Activated gamma-delta T cell (primary cell): ENCODE measurements at places on chromosomes 5 and 9.

DNA sequence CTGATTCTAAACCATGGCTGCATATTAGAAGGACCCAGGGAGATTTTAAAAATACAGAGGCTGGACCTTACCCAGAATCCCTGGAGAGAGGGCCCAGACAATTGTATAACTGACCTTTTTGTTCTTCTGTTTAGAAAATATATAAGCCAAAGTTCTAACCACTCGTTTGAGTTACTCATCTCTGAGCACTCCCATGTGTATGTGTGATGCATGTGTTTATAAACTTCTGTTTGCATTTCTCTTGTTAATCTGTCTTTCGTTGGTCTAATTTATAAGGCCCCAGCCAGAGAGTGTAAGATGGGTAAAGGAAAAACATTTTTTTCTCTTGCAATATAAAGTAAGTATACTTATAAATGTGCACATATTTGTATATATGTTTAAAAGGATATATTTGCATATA lies 443.9 kb downstream of the ZNF608 start:
- no peak for DNase-seq

- no peak for DNase-seq
Measured at GRCh38 chr9:83511051-83511450, 27.1 kb downstream of the FRMD3 start.

DNA sequence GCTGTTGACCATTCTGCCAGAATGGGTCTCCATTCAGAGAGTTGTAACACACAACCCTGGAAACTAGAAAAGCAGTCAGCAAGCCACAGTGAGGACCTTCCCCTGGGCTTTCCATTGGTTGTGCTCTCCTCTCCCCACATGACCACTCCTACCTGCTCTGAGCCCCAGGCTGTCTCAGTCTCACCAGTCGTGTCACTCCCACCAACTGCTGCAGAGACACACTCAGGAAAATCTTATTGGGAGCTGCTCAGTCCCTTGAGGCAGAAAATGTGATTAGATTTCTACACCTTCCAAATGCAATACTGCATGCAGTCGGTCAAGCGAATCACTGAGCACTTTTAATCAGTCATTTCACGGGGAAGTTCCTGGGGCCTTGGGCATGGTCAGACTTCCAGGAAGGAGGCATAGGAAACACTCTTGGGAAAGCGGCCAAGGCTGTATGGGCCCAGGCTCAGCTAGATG lies 284.2 kb upstream of the NMUR2 start:
- no peak for DNase-seq

DNA sequence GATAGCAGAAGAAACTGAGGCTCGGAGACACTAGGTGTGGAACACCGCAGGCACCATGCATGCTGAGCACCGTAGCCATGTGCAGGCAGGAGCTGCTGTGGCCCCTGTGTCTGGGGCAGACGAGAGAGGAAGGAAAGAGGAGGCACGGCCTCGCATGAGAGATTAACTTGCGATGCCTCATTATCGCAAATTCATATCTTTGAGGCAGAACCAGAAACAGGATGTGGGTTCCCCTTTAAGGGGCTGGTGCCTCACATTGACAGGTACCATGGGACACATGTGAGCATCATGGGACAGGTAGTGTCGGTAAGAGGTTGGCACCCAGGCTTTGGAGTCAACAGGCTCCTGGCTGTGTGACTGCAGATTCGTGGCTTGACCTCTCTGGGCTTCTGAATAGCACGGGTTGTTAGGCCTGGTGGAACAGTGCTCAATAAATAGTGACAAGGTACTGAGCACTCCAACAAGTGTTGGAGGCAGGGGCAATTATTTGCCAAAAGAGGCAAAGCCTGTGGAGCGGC lies 40.8 kb downstream of the NAIF1 start:
- no peak for DNase-seq

- DNase-seq: no peak
Measured at GRCh38 chr5:21701317-21701716, 1151.8 kb downstream of the CDH12 start.
